ENCODE measurements at places on chromosomes 12 and 14.
A peak's percentile ranks its signal among the peaks of the same experiment; 100 is the strongest.

- DNase-seq = peak; percentile 29
Measured at GRCh38 chr14:54549862-54550261, 17.1 kb upstream of the SAMD4A start.

GRCh38 chr14:22249770-22250169, 339.3 kb downstream of the DAD1 start:
- DNase-seq = no peak

DNA sequence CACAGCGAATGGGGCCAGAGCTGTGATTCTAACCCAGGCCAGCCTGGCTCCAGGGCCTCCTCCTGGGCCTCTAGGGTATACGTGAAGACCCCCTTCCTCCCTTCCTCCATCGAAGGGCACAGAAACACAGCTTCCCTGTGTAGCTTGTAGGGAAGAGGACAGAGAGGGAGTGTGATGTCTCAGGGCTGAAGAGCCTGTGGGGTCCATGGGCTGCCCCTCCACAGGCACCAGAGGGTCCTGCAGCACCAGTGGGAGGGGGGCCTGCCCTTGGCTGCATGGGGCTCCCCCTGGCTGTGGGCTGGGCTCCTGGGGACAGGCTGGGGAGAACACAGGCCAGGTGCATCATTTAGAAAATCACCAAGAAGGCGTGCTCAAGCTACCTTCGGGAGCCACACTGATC, 178.5 kb downstream of the CALM1 start:
- DNase-seq = no peak

- no peak for DNase-seq
Measured at GRCh38 chr14:48417715-48418500, 742.5 kb upstream of the MDGA2 start.

DNA sequence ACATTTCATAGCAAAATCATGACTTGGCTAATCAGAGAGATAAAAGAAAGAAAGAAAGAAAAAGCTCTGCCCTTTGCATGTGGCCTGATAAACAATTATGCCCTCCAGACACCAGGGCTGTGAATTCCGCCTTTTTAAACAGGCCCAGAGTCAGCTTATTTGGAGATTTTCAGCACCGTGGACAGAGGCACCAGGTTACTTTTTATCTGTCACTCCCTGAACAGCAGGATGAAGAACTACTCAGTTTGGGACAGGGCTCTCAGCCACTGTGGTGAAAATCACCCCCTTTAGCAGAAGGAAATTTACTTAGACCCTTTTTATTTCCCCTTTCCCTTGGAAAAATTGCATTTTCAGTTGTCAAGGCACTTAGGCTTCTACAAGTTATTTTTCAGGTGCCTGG, 359.9 kb downstream of the NRXN3 start:
- peak; percentile 41 for DNase-seq

DNA sequence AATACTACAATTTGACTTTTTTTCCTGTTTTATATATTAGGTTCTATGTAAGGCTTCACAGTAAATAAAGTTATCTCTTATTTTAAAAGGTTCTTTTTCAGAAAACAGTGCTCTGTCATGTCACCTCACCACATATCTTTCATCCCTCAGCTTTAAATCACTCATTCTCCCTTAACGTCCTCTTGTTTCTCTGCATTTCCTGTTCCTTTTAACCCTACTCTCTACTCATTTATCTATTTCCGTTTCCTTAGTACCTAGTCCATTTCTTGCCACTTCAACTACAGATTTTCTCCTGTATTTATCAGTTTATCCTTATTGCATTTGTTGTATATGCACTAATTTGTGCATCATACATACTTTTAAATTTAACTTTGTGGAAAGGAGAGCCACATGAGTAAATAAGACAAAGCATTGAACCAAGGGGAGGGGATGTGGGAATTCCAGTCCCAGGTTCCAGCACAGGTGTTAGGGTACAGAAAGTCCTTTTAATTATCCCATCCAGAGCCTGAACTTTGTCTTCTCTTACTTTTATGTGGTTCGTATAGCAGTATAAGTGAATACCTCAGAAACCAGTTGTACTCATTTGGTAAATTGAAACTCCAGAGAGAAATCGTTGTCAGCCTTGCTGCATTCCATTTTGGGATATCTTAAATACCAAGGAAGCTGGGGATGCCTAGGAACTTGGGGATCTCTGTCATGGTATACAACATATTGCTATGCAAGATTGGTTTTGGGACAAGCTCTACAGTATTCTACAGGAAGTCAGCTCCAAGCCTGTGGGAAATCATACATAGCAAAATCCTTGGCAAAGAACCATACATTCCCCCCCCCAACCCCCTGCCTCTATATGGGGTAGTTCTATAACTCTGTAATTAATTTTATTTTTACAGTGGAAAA, 120.5 kb downstream of the DIP2B start:
- no peak for DNase-seq

DNA sequence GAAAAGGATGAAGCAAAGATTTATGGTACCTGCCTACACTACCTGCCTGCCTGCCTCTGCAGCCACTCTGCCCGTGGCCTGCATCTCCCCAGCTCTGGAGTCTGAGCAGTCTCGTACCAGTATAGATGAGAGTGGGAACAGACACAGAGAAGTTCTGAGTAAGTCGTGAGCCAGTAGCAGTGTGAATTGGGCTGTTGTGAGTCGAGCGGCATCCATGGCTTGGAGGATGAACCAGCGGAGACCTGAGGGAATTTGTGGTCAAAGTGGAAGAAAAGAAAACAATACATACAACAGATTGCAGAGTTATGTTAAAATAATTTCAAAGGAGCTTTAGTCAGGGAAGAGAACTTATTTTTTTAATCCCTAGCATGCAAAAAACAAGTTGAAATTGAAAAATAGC, 25.3 kb downstream of the C2CD5 start:
- DNase-seq = peak; percentile 20

GRCh38 chr12:41512497-41512896, 324.4 kb downstream of the PDZRN4 start:
- DNase-seq = no peak

- DNase-seq = no peak
Measured at GRCh38 chr12:591167-592023, 71.8 kb downstream of the NINJ2 start.

GRCh38 chr14:73238424-73238852, 1.1 kb downstream of the PAPLN start:
- peak; percentile 77 for DNase-seq

DNA sequence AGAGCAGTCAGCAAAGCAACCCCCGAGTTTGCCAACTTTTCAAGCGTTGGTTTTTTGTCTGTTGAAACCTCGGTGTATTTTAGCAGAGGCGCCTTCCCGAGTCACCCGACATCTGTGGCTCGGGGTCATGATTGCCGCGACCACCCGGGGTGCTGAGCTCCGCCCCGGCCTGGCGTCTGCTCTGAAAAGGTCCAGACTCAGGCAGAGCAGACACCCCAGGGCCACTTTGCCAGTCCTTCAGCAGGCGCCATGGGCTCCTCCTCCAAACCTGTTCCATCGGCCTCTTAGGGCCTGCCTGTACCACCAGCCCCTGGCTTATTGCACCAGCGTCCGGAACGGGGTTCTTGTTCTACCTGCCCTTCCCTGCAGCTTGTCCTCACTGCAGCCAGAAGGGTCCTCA, 19.1 kb downstream of the ANKRD9 start:
- DNase-seq = no peak

- DNase-seq = no peak
Measured at GRCh38 chr12:87317302-87317701, 711.9 kb downstream of the C12orf50 start.

- no peak for DNase-seq
Measured at GRCh38 chr14:76695263-76695920, 65.9 kb upstream of the VASH1 start.

DNA sequence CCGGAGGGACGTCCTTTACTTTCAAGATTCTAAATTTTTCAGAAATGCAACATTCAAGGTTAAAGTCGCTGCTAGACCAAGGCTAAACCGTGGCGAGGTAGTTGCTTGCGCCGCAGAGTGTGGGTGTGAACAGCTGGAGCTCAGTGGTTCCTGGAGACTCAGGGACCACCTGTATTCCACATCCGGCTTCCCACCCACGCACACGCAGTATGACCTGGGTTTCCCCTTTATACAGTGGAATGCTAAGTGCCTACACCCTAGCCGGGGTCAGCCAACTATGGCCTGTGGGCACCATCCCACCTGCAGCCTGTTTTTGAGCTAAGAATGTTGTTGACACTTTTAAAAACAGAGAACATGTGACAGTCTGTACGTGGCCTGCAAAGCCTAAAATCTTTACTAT, 42.9 kb upstream of the TESC start:
- DNase-seq = no peak

DNA sequence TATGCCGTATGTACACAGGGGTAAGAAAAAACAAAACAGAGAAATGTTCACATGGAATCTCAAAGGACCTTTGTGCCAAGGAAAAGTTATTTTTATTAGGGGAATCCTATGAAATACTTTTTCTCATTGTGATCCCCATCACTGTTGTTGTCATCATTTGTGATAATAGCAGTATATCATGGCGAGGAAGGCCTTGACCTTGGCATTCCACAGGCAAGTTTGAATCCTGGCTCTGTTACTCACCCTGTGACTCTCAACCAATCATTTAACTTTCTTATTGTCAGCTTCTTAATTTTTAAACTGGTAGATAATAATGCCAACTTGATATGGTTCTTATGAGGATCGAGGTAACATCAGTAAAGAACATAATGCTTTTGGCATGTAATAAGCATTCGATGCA, 142.2 kb upstream of the DDHD1 start:
- DNase-seq = no peak

DNA sequence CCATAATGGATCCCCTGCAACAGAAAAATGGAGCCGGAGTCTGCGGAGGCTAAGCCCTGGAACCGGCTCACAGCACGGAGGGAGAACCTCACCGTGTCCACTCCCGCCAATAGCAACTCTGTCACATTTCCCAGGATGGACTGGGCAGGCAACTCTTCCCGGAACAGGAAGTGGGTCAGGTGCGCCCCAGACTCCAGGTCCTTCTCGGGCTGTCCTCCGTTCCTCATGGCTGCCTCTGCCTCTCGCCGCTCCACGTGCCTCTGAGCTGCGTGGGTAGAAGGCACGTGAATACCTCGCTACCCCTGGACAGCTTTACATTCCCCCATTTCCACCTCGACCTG, 2.2 kb downstream of the CYP27B1 start:
- no peak for DNase-seq

GRCh38 chr12:14698555-14698954, 2.2 kb upstream of the GUCY2C start:
- DNase-seq = no peak

GRCh38 chr12:59665701-59666100, 69.9 kb downstream of the SLC16A7 start:
- DNase-seq = no peak

GRCh38 chr12:43676183-43676813, 82.3 kb downstream of the PUS7L start:
- peak; percentile 24 for DNase-seq

DNA sequence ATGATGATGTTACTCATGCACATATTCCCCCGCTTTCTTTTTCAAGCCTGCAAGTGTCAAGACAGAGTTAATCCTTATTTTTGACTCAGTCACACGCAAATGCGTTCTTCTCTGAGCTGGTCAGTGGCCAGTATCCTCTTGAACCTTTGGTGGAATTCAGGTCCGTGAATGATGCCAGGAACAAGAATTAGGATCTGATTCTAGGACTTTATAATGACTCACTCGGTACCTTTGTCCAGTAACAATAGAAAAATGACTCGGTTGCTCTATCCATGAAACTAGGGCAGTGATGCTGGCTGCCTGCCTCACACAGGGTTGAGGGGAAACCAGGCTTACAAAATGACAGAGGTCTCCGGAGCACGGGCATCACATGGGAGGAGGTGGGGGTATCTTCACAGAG, 185.8 kb upstream of the NUDT4 start:
- DNase-seq = peak; percentile 89

DNA sequence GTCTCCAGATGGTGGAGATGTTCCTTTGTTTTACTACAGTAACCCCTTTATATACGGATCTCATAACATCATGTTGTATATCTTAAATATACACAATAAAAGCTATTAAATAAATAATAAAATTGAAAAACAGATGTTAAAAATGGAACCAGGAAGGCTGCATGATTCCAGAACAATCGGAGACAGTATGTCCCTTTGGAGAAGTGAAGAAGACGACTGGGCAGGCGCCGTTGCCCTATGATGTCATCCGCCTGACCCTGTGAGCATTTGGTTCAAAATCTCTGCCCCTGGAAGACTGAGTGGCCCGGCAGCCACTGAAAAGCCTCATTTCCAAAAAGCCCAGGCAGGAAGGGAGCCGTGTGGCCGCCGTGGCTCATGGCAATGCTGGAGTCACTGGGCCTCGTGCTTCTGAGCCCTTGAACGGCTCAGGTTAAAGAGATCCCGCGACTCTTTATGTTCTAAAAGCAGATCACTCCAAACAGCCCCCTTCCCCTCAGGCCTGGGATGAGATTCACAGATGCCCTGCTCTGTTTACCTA, 30.8 kb downstream of the RIMBP2 start:
- no peak for DNase-seq

DNA sequence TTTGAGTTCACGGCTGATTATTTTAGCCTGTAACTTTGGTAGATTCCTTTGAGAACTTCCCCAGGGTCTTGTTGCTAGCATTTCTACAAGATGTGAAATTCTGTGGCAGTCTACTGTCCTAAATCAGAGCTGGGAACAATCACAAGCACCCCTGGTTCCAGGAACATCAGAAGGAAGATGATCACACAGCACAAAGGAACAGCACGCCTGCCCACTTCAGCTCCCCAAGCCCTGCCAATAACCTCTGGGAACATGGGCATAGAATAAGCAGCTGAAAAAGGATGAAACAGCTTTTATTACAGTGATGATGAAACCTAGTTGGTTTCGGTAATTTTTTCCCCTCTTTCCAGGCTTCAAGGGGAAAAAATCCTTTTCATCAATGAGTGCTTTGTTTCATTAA, 12.3 kb downstream of the GPR19 start:
- DNase-seq = no peak

GRCh38 chr12:89468648-89469326, 55.8 kb downstream of the GALNT4 start:
- no peak for DNase-seq

GRCh38 chr14:53663709-53664108, 292.9 kb downstream of the BMP4 start:
- DNase-seq = peak; percentile 4

DNA sequence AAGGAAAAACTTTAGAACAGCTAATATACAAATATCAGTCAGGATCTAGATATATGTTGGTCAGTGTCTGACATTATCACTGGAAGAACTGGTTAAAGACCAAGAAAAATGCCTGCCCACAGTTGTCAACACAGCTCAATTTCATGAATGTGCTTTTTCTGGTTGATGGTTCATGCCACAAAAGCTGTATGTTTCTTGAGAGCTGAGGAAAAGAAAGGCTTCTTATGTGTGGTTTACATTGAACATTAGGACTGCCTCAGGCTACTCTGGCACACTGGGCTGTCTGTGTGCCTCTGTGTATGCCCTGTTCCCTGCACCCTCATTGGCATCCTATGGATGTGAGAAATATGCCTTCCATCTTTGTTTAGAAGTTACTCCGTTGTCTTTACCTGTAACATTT, 218.8 kb upstream of the RGS6 start:
- peak; percentile 19 for DNase-seq

- no peak for DNase-seq
Measured at GRCh38 chr14:50052517-50052916, 63.9 kb downstream of the VCPKMT start.

GRCh38 chr12:56080556-56081138, 682 bp downstream of the ERBB3 start:
- DNase-seq = peak; percentile 2

GRCh38 chr12:32983332-32983731, 86.8 kb upstream of the PKP2 start:
- no peak for DNase-seq

- peak; percentile 91 for DNase-seq
Measured at GRCh38 chr14:52124791-52125684, 56.2 kb upstream of the NID2 start.

GRCh38 chr12:19191089-19191488, 61.6 kb downstream of the PLEKHA5 start:
- DNase-seq = no peak

Measured in GM23248 (cell line).